Dermis microvascular lymphatic vessel endothelial cell (primary cell): ENCODE measurements at places on chromosomes 3 and 15. TPM values are rescaled to one million over a fixed set of nuclear protein-coding genes. Genes with fewer than 3 reads are reported as not detected.

Gene MME
- total RNA-seq: 1.3 and 2.3 TPM in 2 replicates

- DNase-seq: no peak
Observed at GRCh38 chr3:169604118-169604517, 59.4 kb downstream of the MECOM start.

Gene IGF2BP2
- total RNA-seq: 26.8 and 33.6 TPM in 2 replicates

DNA sequence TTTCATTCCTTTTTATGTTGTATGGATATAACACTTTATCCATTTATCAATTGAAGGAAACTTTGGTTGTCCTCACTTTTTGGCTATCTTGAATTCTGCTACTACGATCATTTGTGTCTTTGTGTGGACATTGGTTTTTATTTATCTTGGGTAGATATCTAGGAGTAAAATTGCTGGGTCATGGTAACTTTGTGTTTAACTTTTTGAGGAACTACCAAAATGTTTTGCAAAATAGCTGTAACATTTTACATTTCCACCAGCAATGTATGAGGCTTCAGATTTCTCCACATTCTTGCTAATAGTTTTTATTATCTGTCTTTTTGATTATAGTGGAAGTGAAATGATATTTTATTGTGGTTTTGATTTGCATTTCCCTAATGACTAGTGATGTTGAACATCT lies 55.6 kb downstream of the TLNRD1 start:
- DNase-seq: no peak

DNA sequence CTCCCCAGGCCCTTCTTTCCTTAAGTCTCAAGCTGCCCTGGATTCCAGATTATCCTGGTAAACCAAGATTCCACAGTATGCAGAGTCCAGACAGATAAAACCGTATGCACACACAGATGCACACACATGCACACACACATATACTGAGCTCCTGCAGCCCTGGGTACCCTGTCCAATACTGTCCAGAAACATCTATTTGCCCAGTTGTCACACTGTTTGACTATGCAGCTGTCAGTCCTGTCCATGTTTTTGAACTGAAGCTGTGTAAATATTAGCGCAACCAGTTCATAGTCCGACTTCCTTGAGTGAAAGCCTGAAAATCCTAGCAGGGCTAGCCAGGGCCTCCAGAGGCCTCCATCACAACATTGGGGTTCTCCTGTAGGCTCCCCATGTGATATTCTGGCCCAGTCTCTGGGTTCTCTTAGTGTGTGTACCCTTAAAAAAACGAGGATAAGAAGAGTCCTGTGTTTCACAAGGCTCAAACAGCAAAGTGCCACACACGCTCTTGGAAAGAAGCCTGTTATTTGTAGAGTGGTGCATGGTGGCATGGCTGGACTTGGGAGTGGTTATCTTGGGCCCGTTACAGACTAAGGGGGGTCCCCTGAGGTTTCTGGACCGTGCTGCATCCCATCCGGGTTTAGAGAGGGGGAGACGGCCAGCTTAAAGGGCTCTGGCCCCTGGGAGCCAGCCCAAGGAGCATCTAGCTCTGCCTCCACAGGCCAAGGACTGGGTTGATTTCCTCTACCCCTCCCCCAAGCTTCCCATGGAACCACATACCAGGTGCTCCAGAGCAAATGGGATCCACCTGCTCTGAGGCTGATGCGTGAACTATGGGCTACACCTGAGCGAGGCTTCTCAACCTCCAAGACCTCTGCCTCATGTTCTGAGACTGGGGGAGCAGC lies 108.3 kb downstream of the IQSEC1 start:
- DNase-seq: no peak

GRCh38 chr3:152195206-152195605 lies 73.5 kb upstream of the MBNL1 start:
- no peak for DNase-seq

DNA sequence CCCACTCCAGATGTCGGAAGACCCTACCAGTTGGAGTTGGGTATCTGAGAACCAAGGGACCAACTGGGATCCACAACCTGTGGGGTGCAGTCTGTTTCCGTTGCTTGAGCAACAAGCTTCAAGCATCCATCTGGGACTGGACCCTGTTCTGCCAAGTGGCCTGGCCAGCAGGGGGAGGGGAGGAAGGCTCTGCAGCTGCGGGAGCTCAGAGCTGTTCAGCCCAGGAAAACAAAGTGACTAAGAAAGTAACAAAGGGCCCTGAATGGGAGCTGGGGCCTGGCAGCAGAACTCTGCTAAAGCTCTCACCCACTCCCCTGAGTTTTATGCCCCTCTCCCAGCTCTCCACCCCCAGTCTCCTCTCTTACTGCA lies 2.7 kb downstream of the TYRO3 start:
- DNase-seq: no peak
